Pulmonary artery endothelial cell (primary cell): ENCODE measurements at places on chromosomes 12 and 14. TPM values are rescaled to one million over a fixed set of nuclear protein-coding genes. Genes with fewer than 3 reads are reported as not detected.

NKX2-1 gene
- not detected in 2 replicates for total RNA-seq

SIX6 gene
- total RNA-seq = not detected in 2 replicates

MTRFR gene
- total RNA-seq = 12.1 and 12.9 TPM in 2 replicates

TSPAN8 gene
- total RNA-seq = 0.18 and 0.33 TPM in 2 replicates

OR10G3 gene
- not detected in 2 replicates for total RNA-seq

KRT5 gene
- total RNA-seq = 0.66 and 2.0 TPM in 2 replicates

HOXC13 gene
- total RNA-seq = not detected in 2 replicates

TMTC3 gene
- total RNA-seq = 41.5 and 72.4 TPM in 2 replicates

KRT72 gene
- not detected in 2 replicates for total RNA-seq

FOXG1 gene
- total RNA-seq = 0.04 and 0.26 TPM in 2 replicates

KRT8 gene
- 8.8 and 16.0 TPM in 2 replicates for total RNA-seq

CLSTN3 gene
- 12.8 and 18.5 TPM in 2 replicates for total RNA-seq

SMCO2 gene
- total RNA-seq = 0.13 and 0.14 TPM in 2 replicates

OVCH1 gene
- 0.21 TPM in 1 of 2 replicates, not detected in the other for total RNA-seq

HNF1A gene
- not detected in 2 replicates for total RNA-seq

AHNAK2 gene
- 91.8 and 94.3 TPM in 2 replicates for total RNA-seq

CCDC38 gene
- total RNA-seq = not detected in 2 replicates

TMPRSS12 gene
- total RNA-seq = not detected in 2 replicates

FOXN4 gene
- not detected in 2 replicates for total RNA-seq

UTP20 gene
- total RNA-seq = 18.7 and 30.9 TPM in 2 replicates

DBX2 gene
- not detected in 2 replicates for total RNA-seq

CNTN1 gene
- total RNA-seq = 0.79 TPM in 1 of 2 replicates, not detected in the other

DTX3 gene
- 4.8 and 11.4 TPM in 2 replicates for total RNA-seq

PLA2G1B gene
- total RNA-seq = not detected in 2 replicates

TAS2R43 gene
- 0.40 and 1.3 TPM in 2 replicates for total RNA-seq

CMKLR1 gene
- total RNA-seq = 0.13 TPM in 1 of 2 replicates, not detected in the other

NUAK1 gene
- 32.6 and 68.6 TPM in 2 replicates for total RNA-seq

SLCO1C1 gene
- total RNA-seq = 0.39 and 0.53 TPM in 2 replicates

DPY19L2 gene
- total RNA-seq = 0.20 and 2.2 TPM in 2 replicates

HOXC11 gene
- not detected in 2 replicates for total RNA-seq

MFAP5 gene
- 0.20 and 0.25 TPM in 2 replicates for total RNA-seq

GSG1 gene
- total RNA-seq = not detected in 2 replicates

TSPAN19 gene
- total RNA-seq = 0.07 and 0.14 TPM in 2 replicates

ERGIC2 gene
- total RNA-seq = 37.7 and 62.6 TPM in 2 replicates

DENND5B gene
- 7.8 and 10.8 TPM in 2 replicates for total RNA-seq

RNASE1 gene
- total RNA-seq = 75.5 and 99.7 TPM in 2 replicates

BMP4 gene
- total RNA-seq = 64.3 and 156 TPM in 2 replicates

P2RX7 gene
- total RNA-seq = 1.7 and 7.6 TPM in 2 replicates

MYO1H gene
- not detected in 2 replicates for total RNA-seq

PACS2 gene
- 45.8 and 52.6 TPM in 2 replicates for total RNA-seq

KLRF1 gene
- total RNA-seq = 0.07 and 0.11 TPM in 2 replicates

CD163 gene
- not detected in 2 replicates for total RNA-seq

DTX1 gene
- total RNA-seq = not detected in 2 replicates

SIX4 gene
- 3.2 and 5.0 TPM in 2 replicates for total RNA-seq

ENDOU gene
- total RNA-seq = not detected in 2 replicates

KRT3 gene
- not detected in 2 replicates for total RNA-seq

NINJ2 gene
- 0.66 and 1.2 TPM in 2 replicates for total RNA-seq

RNASE7 gene
- not detected in 2 replicates for total RNA-seq

KRT6A gene
- 0.79 and 12.6 TPM in 2 replicates for total RNA-seq

VRTN gene
- not detected in 2 replicates for total RNA-seq

PRH2 gene
- total RNA-seq = not detected in 2 replicates

SLCO1B1 gene
- not detected in 2 replicates for total RNA-seq

BEST3 gene
- total RNA-seq = 0.04 and 0.07 TPM in 2 replicates

KERA gene
- not detected in 2 replicates for total RNA-seq

L3HYPDH gene
- 35.5 and 44.6 TPM in 2 replicates for total RNA-seq

PSMA3 gene
- total RNA-seq = 166 and 208 TPM in 2 replicates
